ENCODE measurements at places on chromosomes 4 and X.

GRCh38 chr4:21765810-21766407 is 182.7 kb downstream of the KCNIP4 start:
- peak; percentile 51 for DNase-seq

DNA sequence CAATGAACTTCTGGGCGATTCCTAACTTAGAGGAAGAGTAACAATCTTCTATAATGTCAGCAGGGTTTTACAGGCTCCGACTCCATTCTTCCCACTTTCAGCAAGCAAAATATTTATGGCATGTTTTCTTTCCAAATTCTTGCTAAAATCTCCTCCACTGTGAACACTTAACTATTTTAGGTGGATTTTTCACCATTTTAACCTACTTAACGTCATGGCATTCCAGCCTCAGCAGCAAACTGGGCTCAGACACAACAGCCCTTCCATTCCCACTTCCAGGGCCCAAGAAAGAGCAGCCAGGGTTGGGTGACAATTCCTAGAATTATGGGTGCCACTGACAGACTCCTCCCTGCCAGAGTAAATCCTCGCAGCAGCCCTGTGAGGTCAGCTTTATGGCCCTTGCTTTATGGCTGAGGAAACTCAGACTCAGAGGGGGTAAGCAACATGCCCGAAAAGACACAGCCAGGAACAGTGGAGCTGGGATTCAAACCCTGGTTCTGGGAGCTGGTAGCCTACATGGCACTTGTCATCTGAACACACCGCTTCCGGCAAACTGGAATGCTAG is 112.8 kb upstream of the MAP3K15 start:
- no peak for DNase-seq

DNA sequence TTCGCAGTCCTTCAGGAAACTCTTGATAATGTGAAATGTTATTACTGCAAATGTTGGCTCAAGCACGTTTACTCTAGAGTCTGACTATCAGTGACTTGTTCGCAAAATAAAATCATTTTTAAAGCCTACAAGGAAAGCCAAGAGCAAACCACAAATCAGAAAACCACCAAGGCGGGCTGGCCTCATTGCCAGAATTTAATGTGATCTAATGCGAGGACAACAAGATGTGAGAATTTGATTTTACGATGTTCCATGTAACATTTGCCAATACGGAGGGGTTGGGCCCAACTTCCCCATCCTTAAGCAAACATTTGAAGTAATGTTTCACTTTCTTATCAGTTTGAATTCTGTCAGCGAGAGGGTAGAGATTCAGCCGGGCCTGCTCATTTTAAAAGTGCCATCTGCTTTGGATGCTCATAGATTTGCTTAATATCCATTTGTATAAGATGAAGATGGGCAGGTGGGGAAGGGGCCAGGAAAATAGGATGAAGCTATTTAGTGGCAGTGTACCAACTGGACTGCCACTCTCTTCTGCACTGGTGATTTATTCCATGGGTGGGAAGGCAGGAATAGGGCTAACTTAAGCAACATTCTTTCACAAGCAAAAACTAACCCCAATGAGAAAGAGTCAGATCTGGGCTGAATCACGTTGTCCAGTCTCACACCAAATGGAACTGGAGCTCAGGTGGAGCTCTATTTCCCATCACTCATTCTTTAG is 225.3 kb downstream of the ANAPC10 start:
- no peak for DNase-seq

DNA sequence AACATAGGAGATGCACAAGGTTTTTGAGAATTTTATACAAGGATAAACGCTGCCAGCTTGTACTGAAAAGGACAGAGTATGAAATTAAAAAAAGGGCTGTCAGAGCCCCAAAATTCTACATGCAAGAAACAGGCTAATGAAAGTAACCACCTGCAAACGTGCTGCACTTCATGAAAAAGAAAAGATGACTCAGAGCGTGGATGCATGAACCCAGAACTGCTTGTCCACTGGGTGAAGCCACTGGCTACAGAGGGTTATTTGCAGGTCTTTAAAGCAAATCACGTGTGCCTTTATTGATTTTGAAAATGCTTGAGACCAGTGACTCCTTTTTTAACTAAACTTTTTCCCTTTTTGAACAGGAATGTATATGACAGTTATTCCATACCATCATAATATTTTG is 25.3 kb upstream of the FRMD7 start:
- DNase-seq, result no peak

DNA sequence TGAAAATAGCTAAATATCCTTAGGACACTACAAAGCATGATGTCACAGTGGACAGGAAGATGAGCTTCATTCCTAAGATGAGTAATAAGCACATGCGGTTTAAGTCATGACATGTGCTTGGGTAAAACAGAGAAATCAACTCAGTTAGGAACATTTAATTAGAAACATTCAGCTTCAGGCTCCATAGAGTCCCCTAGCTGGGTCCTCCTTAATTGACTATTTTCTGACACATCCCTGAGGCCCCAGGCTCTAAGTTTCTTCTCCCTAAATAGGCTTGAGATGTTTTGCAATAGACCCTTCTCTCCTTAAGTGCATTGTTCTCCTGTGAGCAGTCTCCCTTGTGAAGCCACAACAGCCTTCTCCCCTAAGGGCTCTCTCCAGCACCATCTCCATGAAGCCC is 70.4 kb upstream of the ANXA3 start:
- no peak for DNase-seq

DNA sequence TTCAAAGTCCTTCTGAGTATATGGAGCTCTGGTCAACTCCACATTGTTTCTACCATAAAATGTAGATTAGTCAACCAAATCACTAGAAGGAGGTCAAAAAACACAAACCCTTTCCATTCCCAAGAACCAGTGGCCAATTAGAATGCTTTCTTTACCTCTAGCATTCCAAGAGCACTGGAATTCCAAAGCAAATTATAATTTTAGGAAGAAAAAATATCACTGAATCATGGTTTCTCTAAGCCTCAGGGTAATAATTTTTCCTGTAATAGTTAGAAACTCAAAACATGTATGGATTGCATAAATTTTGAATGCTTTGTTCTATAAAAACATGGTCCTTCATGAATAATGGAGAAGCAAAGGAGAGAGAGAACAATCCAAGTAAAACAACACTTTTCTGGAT is 39.5 kb downstream of the LEF1 start:
- DNase-seq, result no peak

DNA sequence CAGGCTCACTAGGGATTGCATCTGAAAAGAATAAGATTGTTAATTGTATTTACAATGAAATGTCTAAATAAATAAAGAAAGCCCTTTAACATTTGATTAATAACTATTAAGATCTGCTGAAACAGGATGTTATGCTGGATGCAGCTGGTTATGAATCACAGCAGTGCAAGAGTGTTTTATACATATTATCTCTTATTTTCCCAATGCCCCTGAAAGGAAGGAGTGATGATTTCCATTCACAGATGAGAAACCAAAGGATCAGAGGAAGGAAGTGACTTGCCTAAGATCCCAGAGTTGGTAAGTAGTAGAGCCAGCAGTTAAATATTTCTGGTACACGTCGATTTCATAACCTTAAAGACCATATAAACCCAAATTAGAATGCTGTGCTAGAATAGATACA is 76.3 kb upstream of the ARHGAP36 start:
- DNase-seq, result no peak

- DNase-seq, result no peak
These were observed 94.5 kb downstream of the NAF1 start for GRCh38 chr4:163072222-163072621.

DNA sequence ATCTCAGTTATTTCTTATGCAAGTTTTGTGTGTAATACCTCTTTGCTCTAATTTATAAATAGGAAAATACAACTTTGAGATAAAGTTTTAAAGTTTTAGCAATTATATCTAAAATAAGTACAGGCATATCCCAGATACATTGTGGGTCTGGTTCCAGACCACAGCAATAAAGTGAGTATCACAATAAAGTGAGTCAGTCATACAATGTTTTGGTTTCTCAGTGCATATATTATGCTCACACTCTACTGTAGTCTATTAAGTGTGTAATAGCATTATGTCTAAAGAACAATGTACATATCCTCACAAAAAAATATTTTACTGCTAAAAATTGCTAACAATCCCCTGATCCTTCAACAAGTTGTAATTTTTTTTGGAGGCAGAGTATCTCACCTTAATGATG is 49.2 kb downstream of the ANAPC10 start:
- DNase-seq, result no peak

GRCh38 chr4:15037923-15038541 is 35.8 kb downstream of the CPEB2 start:
- no peak for DNase-seq

GRCh38 chr4:127347936-127348335 is 284.8 kb upstream of the INTU start:
- no peak for DNase-seq

DNA sequence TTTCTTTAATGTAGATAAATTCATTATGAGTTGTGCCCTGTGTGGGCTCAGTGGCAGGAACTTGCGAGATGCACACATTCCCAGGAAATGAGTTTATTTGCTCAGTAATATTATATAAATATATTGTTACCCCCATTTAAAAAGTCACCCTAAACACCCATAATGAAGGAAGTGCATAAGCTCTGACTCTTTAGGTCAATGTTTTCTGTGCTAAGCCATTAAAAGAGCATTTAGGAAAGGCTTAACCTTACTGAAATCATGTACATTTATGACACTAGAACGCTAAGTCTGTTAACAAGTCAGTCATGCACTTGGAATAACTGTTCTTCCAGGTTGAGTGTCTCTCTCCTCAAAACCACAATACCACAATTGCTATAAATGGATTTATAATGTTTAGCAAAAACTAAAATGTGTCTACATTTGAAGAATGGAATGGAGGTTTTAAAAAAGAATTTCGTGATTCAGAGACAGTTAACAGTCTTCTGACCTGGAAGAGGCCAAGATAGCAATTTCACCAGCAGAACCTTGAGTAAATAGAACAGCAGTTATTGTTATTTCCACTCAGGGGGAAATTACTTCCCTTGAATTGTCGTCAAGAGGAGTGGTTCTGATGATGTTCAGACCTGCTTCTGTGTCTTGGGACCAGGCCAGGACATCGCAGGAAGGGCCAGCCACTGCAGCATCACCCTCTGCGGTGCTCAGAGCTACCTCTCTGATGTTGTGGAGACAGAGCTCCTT is 91.1 kb upstream of the VEGFC start:
- no peak for DNase-seq

DNA sequence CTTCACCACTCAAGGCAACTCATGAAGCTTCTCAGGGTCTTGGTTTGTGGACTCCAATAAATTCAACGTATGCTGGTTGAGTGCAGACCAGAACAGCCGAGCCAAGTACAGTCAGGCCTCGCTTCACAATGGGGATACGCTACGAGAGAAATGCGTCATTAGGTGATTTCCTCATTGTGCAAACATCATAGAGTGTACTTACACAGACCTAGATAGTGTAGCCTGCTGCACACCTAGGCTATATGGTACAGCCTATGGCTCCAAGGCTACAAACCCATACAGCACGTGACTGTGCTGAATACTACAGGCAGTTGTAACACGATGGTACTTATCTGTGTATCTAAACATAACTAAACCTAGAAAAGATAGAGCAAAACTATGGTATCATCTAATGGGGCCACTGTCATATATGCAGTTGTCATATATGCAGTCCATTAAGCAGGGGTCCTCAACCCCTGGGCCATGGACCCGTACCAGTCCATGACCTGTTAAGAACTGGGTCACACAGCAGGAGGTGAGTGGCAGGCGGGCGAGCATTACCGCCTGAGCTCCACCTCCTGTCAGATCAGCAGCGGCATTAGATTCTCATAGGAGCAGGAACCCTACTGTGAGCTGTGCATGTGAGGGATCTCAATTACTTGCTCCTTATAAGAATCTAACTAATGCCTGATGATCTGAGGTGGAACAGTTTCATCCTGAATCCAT is 31.5 kb downstream of the RTL5 start:
- DNase-seq, result no peak

- no peak for DNase-seq
These were observed 361.8 kb upstream of the GALNT7 start for GRCh38 chr4:172806841-172807240.

- DNase-seq, result no peak
These were observed 424.3 kb downstream of the GRXCR1 start for GRCh38 chr4:43316813-43317212.

DNA sequence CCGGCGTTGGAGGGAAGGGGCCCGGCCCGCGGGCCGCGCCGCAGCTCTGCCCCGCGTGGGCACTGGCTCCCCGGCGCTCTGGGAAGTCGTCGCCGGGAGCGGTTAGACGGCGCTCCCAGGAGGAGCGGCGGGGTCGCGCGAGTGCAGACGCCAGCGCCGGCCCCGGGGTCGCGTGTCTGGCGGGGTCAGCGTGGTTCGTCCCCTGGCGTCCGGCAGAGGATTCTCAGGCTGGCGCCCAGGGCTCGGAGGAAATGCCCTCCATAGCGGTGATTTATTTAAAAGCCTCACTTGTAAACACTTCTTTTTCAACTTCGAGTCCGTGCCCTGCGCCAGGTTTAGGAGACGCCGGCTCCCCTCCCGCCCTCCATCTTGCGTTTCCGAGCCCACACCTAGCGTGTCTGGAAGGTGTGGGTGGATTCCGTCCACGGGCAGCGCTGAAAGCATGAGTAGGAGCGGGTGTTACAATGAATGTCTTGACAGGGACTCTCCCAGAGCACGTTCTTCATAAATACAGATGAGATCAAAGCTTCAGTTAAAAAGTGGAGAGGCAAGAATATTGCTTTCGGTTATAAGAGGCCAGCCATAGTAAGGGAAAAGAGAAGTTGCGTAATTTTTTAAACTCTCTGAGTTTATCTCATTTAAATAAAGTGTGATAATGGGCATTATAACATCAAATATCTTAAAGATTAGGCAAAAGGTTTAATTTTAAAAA is 692 bp downstream of the FAM241A start:
- DNase-seq, result peak; percentile 41

DNA sequence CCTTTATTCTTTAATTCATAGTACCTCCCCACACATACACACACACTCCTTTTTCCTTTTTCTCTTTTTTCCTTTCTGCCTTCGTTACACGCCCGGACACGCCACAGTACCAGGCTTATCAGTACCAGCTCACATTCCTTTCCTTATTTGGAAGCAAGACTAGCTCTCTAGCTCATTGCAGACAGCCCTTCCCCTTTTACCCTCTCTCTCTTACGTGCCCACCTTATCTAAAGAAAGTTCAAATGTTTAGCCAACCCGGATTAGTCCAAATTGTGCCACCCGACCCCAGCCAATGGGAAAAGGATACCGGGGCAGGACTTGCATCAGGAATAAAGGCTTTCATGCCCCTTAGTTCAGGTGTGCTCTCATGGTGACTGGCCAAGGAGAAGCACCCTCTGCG is 194.7 kb upstream of the VCX3A start:
- no peak for DNase-seq

- DNase-seq, result peak; percentile 78
These were observed 106.2 kb upstream of the FAT1 start for GRCh38 chr4:186829740-186830449.

- DNase-seq, result no peak
These were observed 33.9 kb downstream of the TRPC5 start for GRCh38 chrX:112048707-112049106.

GRCh38 chr4:147880511-147880910 is 148.6 kb downstream of the ARHGAP10 start:
- DNase-seq, result no peak

DNA sequence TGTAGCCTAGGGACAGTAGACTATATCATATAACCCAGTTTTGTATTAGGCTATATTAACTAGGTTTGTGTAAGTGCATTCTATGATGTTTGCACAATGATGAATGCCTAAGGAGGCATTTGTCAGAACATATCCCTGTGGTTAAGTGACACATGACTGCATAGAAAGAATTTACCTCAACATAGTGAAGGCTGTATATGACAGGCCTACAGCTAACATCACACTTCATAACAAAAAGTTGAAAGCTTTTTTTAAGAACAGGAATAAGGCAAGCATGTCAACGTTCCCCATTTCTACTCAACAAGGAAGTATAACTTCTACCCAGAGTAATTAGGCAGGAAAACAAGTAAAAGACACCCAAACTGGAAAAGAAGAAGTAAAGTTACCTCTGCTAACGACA is 165.9 kb upstream of the NDST4 start:
- no peak for DNase-seq

Data from PC-9 (cell line).